ENCODE measurements at places on chromosomes 11 and 22. TPM values are rescaled to one million over a fixed set of nuclear protein-coding genes. Genes with fewer than 3 reads are reported as not detected.
A peak's percentile ranks its signal among the peaks of the same experiment; 100 is the strongest.

VPREB1 gene
- 0.18 TPM for total RNA-seq

DNA sequence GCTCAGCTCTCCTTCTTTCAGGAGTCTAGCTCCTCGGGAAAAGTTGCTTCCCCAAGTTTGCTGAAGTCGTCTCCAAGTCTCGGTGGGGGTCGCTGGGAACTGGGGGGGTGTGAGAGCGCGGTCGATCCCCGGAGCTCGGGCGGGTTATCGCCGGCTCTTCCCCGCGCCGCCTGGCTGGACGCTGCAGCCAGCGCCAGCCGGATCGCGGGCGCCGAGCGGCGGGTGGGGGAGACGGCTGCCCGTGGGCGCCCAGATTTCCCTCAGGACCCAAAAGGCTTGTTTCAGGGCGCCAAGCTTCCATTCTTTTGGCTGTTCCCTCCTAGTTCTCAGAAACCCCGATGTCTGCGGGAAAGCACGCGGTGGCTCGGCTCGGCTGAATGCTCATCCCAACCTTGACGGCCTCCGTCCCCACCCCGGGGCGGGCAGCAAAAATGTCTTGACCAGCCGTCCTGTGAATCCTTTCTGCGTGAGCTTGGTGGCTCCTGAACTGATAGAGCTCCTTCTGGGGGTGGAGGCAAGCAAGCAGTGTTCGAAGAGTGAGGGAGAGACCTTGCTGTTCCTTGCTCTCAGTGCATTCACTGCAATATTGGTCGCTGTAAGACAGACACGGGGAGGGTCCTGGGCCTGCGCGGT, 1.7 kb downstream of the ZBTB16 start:
- peak; percentile 65 for DNase-seq

DNA sequence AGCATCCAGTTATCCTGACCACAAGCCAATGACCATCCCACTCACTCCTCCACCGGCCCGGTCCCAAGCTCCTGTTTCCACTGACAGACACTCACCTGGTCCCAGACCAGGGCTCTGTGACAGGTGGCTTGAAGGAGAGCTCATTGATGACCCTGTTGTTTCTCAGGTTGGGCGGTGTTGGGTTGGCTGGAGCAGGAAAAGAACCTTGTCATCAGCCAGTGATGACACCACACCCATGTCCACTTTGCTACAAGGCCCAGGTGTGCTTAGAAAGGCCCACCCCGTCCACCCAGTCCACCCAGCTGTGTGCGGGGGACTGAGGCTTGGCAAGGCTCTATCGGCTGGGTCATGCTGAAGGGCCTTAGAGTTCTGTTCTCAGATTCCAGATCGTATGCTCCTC, 42.9 kb downstream of the GAB4 start:
- DNase-seq, result no peak

CFAP300 gene
- total RNA-seq, result 2.5 TPM

GRCh38 chr11:75766443-75767227, 1.9 kb upstream of the DGAT2 start:
- no peak for DNase-seq

DNA sequence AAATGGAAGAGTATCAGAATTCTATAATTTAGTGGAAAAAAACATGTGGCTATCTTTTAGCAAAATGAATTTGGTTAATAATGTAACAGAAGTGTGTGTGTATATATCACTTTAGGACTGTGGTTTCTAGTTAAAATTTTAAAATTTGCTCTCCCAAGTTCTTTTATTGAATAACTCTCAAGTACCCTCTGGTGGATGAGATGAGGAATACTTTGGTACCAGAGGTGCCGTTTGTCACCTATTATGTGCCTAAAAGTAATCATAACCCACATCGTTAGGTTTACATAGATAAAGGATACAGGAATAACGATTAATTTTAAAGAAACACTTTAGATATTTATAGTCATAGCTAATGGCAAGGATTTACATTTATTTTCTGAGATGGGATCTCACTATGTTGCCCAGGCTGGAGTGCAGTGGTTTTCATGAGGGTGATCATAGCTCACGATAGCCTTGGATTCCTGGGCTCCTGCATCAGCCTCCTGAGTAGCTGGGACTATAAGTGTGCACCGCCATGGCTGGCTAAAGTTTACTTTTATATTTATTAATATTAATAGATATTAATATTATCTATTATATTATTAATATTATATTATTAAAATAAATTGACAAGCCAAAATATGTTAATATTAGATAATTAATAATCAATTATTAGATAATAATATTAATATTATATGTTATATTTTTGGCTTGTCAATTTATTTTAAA, 66.7 kb upstream of the CAPRIN1 start:
- no peak for DNase-seq
